ENCODE measurements at places on chromosomes 7 and 10. TPM values are rescaled to one million over a fixed set of nuclear protein-coding genes. Genes with fewer than 3 reads are reported as not detected.

DNA sequence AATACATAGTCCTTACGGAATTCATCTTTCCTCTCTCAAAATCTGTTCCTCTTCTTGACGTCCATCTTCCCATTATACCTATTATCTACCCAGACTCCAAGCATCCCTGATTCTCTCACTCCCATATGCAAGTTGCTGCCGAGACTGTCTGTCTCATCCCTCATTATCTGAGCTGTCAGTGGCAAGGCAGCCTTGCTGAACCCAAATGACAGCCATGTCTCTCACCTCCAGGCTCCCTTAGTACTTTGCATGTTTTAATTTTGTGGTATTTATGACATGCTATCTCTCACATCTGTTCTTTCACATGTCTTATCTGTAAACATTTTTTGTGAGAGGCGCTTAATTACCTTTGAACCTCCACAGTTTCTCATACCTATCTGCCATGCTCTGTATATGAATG lies 54.4 kb upstream of the IFRD1 start:
- no peak for DNase-seq

The ZNF727 gene
- total RNA-seq: not detected

The SCART1 gene
- total RNA-seq: 0.50 TPM

The CAMK2B gene
- total RNA-seq: 0.17 TPM

The RPP30 gene
- total RNA-seq: 70.0 TPM

The MGAM2 gene
- total RNA-seq: not detected

DNA sequence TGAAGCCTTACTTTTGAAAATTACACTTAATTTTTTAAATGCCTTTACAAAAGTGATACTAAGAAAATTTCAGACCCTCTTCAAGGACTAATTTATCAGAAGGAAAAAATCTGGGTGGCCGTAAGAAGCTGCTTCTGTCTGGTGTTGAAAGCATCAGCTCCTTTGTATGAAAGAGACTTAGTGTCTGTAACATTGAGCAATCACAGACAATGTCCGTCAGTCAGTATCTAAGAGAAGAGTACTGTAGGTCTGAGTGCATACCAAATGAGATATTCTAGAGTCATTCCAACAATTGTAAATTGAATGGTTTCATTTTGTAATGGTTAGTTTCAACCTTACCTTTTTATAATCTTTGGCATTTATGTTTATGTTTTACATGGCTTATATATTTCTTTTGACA lies 11.1 kb upstream of the MDFIC start:
- no peak for DNase-seq

The EBLN1 gene
- total RNA-seq: not detected

The PTPRZ1 gene
- 74.2 TPM for total RNA-seq

GRCh38 chr7:18165166-18165565 lies 137.5 kb upstream of the PRPS1L1 start:
- DNase-seq: no peak

DNA sequence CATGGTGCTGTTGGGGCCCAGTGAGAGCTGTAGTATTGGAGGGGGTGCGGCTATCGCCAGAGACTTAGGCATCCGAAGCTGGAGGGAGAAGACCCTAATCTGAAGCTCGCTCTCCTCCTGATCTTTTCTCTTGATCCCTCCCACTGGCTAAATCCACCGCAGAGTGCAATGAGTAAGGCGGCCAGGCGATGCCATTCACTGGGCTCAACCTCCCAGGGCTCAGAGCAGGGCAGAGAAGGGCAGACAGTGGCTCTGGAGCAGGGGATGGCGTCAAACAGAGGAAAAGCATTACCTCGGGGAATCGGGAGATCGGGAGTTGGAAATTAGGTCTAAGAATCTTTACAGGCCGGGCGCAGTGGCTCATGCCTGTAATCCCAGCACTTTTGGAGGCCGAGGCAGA lies 18.8 kb upstream of the IFT22 start:
- no peak for DNase-seq

DNA sequence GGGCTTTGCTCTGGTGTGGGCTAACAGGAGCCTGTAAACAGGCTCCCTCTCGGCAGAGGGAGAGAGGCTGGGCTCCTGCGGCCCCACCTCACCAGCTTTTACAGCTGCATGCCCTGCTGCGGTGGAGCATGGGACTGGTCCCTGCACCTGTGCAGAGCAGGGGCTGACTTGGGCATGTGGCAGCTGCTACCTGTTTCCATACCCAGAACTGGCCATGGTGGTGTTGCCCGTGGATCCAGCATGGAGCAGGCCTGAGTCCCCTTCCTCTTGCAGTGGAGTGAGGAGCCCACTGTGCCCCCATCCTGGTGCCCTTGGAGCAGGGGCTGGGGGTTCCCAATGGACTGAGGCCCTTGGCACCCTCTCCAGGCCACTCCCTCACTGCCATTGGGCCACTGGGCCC lies 91.9 kb upstream of the MGMT start:
- DNase-seq: no peak

The SND1 gene
- total RNA-seq: 218 TPM

DNA sequence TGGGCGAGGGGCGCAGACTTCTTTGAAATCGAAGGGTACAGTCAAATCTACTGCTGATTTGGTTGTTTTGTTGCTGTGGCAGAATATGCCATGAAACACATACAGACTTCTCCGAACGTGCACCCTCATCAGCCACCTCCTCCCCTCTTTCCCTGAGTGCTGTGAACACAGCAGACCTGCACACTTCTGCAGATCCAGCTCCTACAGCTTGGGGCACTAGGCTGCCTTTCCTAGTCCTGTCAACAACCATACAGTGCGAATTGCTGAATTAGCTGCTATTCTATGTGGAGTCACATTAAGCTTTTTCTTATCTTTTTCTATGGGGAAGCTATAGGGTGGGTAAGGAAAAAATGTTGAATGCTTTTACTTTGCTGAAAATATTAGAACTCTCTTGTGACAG lies 57.5 kb downstream of the COL17A1 start:
- peak; percentile 60 for DNase-seq

Measured in H9 (cell line).